Thymus (tissue), 14 donors: ENCODE measurements at places on chromosomes 6 and 20. TPM values are rescaled to one million over a fixed set of nuclear protein-coding genes. Genes with fewer than 3 reads are reported as not detected.

Gene MEI4
- 0.05 TPM for polyA plus RNA-seq

Gene MKKS
- polyA plus RNA-seq, result 21.0 TPM

Gene SNAP25
- polyA plus RNA-seq, result 2.0 TPM

Gene CAP2
- 4.9 TPM for polyA plus RNA-seq

Gene PRR18
- 0.09 TPM for polyA plus RNA-seq

Gene DNAH8
- polyA plus RNA-seq, result 0.11 TPM

Gene NMBR
- polyA plus RNA-seq, result 0.07 TPM

Gene HSPA1B
- 46.8 TPM for polyA plus RNA-seq

Gene BHLHE23
- 0.37 TPM for polyA plus RNA-seq

Gene MYL9
- polyA plus RNA-seq, result 138 TPM

Gene KPNA5
- polyA plus RNA-seq, result 7.3 TPM

Gene ZC3H12D
- 5.8 TPM for polyA plus RNA-seq

Gene MMP24
- 0.11 TPM for polyA plus RNA-seq

Gene PACSIN1
- 1.2 TPM for polyA plus RNA-seq

Gene METTL24
- polyA plus RNA-seq, result 0.50 TPM

Gene TBC1D20
- polyA plus RNA-seq, result 16.2 TPM

Gene TUBB2B
- polyA plus RNA-seq, result 4.3 TPM

Gene BNIP5
- 0.23 TPM for polyA plus RNA-seq

Gene HLA-DPB1
- polyA plus RNA-seq, result 575 TPM

Gene PPP1R3G
- polyA plus RNA-seq, result 0.75 TPM

Gene PRSS16
- 96.4 TPM for polyA plus RNA-seq
